ENCODE measurements at places on chromosomes 16 and 17. TPM values are rescaled to one million over a fixed set of nuclear protein-coding genes. Genes with fewer than 3 reads are reported as not detected.

ERN2 gene
- 3.2 TPM for total RNA-seq

RGS9 gene
- total RNA-seq, result 5.1 TPM

TEX19 gene
- 1.9 TPM for total RNA-seq

DNA sequence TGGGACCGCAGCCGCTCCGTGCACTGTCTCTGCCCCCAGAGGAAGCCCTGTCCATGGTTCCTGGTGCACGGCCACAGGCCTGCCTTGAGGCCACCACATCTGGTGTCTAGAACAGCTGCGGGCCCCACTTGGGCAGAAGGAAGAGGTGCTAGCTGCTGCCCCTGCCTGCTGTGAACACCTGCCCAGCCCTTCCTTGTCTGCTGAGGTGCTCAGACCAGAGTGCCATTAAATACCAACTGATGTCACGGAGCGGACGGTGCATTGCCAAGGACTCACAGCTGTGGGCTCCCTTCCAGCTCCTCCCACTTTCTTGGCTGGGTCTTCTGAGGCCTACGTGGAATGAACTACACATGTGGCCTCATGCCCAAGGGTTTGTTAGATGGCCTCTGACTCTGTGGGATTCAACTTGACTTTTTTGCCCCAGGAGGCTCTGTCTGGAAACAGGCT, 146.1 kb downstream of the RAB11FIP4 start:
- no peak for DNase-seq

DNA sequence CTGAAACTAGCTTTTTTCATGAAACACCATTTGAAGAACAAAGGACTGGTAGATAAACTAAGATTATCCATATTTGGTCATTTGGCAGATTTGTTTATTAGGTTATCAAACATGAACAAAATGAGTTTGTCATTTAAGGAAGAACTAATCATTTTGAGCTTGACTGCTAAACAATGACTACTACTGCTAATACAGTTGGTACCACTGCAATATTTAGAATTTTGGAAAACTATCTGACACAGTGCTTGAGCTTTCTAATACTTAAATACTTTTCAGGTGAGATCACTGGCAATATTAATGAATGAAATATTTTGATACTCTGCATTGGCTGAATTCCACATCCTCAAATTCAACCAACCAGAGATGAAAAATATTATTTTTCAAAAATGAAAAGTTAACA, 47.2 kb downstream of the MED13 start:
- no peak for DNase-seq

KRTAP4-6 gene
- not detected for total RNA-seq

GRCh38 chr17:50428831-50429424, 2.9 kb downstream of the ACSF2 start:
- DNase-seq, result no peak

DNA sequence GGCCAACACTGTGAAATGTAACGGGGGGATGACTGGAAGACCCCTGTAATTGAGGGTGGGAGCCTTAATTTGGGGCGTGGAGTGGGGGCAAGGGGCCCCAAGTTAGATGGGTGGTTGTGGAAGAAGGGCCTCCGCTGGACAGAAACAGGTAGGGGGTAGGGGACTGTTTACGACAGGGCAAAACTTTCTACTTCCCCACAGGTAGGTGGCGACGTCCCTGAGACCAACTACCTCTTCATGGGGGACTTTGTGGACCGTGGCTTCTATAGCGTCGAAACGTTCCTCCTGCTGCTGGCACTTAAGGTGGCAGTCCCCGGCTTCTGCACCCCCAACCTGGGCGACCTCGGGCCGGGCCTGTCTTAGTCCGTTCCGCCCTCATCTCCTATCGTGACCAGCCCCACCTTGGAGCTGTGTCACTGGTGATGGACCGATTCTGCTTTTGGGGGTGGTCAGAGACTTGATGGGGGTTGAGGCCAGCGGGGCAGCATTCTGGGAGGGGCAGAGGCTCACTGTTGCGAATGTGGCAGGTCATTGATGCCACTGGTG, 6.8 kb downstream of the PPP4C start:
- peak; percentile 82 for DNase-seq

- peak; percentile 90 for DNase-seq
Observed at GRCh38 chr16:67661101-67661761, 471 bp downstream of the PARD6A start.

DNA sequence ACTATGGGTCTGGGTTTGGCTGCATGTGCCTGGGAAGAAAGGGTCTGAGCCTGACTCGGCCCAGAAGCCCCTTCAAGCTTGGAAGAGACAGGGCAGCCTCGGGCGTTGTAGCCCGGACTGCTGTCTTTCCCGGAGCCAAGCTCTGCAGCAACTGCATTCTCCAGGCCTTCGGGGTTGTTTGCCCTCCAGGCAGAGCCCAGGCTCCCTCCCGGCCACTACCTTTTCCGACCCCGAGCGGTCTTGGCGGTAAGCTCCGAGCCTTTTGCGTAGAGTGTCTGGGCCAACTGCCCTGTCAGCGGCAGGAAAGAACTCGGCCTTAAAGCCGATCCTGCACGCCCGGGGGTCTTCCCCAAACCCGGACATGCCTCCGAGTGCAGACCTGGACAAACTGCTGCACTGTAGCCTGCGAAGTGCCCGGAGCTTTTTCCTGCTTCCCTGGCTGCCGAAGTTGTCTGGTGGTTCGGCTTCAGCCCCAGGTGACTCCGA, 1.3 kb downstream of the LHX1 start:
- no peak for DNase-seq

DNA sequence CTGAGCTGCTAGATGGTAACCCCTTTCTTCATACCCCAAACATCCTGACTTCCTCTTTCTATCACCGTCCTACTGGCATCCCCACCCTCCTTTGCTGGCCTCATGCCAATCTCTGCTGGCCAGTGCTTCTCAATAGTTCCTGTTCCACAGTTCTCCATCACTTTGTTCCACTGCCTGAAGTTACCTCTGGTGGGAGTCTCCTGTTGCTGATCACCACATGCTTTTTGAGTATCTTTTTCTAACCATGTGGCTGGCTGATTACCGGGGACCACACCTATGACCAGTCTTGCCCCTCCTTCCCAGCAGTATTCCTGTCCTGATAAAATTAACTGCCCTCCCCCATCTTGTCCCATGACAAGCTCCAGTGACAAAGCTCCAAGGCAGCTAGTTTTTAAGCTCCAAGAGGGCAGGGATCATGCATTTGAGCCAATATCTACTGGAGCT, 380.4 kb upstream of the CCL2 start:
- DNase-seq, result no peak

GRCh38 chr17:61720016-61720795, 129.2 kb upstream of the NACA2 start:
- DNase-seq, result no peak

- DNase-seq, result no peak
Observed at GRCh38 chr17:74822335-74822938, 37.2 kb downstream of the GRIN2C start.

GRCh38 chr16:56519459-56520250, at the start of gene BBS2:
Gene BBS2, minus strand, starts transcription at chr16:56520024. Its CDS starts 162 bp downstream, at chr16:56519862.
- peak; percentile 95 for DNase-seq

GRCh38 chr17:68605914-68606313, 4.7 kb upstream of the FAM20A start:
- DNase-seq, result no peak

OR3A3 gene
- total RNA-seq, result not detected

- DNase-seq, result no peak
Observed at GRCh38 chr16:60077861-60078260, 1343.7 kb upstream of the GOT2 start.

PIK3R5 gene
- total RNA-seq, result 33.6 TPM

FASN gene
- 201 TPM for total RNA-seq

- DNase-seq, result no peak
Observed at GRCh38 chr16:54422159-54422558, 135.6 kb upstream of the IRX3 start.

Data from H7 (cell line).